ENCODE measurements at places on chromosomes 6 and 20.

DNA sequence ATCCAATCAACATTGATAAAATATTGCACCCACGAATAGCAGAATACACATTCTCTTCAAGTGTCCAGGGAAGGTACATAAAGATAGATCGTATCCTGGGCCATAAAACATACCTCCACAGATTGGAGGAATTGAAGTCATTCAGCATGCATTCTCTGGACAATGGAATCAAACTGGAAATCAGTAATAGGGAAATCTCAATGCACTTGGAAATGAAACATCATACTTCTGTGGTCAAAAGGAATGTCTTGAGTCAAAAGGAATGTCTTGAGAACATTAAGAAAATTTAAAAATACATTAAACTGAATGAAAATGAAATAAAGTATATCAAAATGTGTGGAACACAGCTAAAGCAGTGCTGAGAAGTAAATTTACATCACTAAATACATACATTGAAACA lies 138.8 kb downstream of the TFAP2A start:
- peak; percentile 80 for DNase-seq

DNA sequence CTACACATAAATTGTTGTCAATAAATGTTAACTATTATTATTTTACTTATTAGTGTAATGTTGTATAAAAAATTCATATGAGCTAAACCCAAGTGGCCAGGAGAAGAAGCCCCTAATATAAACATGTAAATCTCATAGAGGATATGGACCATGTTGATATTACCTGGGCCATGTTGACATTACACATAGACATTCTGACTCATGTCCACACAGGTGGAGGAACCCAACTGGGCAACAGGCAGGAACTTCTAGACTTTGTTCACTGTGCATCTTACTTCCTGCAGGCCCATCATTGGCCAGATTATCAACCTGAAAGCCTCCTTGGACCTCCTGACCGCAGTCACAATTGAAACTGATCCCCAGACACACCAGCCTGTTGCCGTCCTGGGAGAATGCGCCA lies 7.2 kb downstream of the BPIFA2 start:
- no peak for DNase-seq

DNA sequence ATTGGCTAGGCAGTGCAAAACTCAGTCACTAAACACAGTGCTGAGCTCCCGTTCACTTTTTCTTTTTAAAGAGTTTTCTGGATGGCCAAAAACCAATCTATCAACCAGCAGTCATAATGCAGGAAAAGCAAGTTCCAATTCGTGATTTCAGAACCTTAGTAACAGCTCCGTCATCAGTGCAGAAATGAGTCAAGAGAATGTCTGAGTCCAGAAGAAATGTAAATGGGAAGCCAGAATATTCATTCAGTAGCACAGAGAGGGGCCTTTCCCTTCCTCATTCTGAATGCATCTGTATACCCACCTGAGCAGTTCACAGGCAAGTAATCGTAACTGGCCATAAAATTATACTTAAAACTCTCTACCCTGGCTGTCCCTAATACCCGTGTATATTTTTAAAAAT lies 20.4 kb downstream of the HUS1B start:
- DNase-seq, result no peak

- no peak for DNase-seq
Measured at GRCh38 chr6:21745543-21746337, 152.2 kb downstream of the SOX4 start.

DNA sequence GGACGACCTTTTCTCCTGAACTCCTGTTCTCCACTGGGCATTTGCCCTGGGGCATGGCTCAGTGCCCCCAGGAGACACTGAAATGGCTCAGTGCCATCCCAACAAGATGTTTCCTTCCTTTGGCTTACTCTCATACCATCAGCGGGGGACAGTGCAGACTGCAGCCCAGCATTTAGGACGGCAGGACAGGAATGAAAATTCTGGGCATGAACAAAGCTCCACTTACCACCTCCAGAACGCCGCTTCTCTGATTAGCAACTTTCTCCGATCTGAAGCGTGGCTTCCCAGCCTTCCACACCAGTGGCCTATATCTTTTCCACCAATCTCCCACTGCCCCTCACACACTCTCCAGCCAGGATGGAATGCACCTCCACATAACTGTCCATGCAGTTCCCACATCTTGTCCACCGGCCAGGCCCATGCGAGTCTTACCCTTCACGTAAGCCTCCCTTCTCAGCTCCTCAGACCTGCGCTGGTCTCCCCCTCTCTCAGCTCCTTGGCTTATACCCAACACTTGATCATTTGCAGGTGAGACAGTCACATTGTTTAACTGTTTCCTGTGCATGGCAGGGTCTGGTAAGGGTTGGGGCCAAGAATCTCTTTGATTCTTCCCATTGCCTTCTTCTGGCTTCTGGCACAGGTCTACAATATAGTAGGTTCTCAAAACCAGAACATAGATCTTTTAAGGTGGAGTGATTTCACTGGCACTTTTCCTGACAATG lies 114.5 kb downstream of the FYN start:
- DNase-seq, result no peak

GRCh38 chr20:24011282-24011681 lies 22.7 kb upstream of the GGTLC1 start:
- DNase-seq, result no peak

GRCh38 chr6:22271081-22271480 lies 25.8 kb downstream of the PRL start:
- no peak for DNase-seq

DNA sequence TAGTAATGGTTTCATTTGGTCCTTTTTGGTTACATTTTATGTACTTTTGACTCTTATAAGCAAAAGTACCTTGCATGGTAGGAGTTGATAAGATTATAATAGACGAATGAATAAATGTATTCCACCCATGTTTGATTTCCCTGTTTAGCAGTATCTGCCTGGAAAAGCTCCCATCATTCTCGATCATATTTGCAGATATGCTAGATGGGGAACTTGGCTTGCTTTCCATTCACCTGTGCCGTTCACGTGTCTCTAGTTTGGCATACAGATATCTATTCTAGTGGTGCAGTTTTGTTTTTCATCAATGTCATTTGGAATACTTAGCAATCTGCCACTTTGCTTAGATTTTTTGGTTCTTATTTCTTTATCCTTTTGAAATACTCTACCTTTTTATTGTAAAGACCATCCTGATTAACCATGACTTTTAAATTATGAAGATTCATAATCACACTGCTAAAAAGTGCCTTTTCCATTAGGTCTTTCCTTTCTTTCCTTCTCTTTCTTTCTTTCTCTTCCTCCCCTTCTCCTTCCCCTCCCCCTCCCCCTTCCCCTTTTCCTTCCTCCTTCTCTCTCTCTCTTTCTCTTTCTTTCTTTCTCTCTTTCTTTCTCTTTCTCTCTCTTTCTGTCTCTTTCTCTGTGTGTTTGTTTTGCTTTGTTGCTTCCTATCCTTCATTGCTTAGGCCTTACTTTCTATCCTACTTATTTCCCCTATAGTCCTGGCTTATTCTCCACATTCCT lies 40.4 kb downstream of the ANKS1A start:
- no peak for DNase-seq

DNA sequence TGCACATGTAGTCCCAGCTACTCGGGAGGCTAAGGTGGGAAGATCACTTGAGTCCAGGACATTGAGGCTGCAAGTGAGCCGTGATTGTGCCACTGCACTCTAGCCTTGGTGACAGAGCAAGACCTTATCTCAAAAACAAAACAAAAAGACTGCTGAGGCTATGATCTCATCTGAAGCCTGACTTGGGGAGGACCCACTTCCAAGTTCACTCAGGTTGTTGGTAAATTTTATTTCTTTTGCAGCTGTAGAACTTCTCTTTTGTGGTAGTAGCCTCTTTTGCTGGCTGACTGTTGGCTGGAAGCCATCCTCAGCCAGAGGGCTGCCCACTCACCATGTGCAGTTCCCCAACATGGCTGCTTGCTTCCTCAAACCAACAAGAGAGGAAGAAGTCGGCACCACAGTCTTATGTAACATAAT lies 36.8 kb upstream of the ME1 start:
- no peak for DNase-seq

DNA sequence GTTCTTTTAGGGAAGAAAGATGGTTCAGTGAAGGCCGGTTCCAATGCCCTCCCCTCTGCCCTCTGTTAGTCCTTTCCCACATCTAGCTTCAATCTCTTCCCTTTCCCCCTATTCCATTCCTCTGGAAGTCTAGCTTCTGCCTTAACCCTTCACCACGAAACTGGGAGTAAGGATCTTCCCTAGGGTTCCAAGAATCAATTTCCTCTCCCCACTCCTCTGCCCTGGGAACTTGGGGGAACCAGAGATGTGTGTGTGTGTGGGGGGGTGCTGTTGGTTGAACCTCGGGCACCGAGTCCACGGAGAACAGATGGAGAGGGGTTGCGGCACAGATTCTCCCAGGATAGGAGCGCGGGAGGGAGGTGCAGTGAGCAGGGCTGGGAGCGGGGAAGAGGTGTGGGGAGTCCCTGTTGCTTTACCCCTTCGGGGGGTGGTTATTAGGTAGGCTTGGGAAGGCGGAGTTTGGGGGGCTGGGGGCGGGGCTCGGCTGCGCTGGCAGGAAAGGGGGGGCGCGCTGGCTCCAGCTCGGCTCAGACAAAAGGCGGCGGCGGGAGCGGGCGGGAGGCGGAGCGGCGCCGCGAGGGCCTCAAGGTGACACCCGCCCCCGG lies at the start of gene TMEM151B:
TSS of gene TMEM151B (plus strand) at position 530 of the 605 bp plus-strand sequence. CDS start 293 bp downstream, outside the sequence.
- no peak for DNase-seq

DNA sequence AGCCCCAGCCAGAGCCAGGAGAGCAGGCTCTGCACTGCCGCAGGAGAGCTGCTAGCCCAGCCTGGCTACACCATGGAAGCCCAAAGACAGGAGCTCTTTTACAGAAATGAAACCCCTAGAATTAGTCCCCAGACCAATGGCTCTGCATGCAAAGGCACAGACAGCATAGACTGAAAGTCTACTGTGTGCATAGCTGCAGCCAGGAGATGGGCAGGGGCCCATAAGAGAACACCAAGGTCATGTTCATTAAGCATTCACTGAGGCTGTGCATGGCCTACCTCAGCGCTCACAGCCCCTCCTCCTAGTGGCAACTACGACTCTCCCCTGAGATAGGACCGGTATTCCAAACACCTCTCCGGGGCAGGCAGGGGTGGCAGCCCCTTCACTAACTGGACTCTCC lies 34.9 kb downstream of the SNX5 start:
- no peak for DNase-seq

- DNase-seq, result no peak
Measured at GRCh38 chr20:36271639-36272546, 34.2 kb upstream of the DLGAP4 start.

DNA sequence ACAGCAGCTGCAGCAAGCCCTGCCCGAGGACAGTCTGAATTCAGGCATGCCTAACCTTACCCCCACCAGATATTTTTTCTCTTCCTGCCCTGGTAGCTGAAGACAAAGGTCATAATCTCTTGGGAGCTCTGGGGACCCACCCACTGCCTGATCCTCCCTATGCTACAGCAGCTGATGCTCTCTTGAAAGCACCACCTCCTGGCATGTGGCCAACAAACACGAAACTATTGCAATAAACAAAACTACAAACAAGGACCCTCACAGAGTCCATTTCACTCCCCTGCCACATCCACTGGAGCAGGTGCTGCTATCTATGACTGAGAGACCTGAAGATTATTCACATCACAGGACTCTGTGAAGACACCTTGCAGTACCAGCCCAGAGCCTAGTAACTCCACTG lies 238.5 kb upstream of the HS3ST5 start:
- DNase-seq, result no peak

GRCh38 chr6:166487148-166487547 lies 99.3 kb downstream of the RAMACL start:
- DNase-seq, result no peak

DNA sequence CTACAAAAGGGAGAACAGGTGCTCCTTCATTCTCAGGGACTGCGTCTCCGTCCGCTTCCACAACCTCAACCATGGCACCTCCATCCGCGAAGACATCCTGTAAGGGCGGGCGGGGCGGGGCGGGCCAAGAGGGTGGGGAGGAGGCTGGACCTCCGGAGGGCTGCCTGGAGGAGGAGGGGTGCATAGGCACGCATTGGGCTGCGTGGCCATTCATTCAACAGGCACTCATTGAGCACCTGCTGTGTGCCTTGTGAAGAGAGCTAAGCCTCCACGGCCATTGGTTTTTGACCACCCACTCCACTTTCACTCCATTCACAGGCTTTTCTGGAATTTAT lies 435 bp downstream of the ZSWIM3 start:
- DNase-seq, result no peak

DNA sequence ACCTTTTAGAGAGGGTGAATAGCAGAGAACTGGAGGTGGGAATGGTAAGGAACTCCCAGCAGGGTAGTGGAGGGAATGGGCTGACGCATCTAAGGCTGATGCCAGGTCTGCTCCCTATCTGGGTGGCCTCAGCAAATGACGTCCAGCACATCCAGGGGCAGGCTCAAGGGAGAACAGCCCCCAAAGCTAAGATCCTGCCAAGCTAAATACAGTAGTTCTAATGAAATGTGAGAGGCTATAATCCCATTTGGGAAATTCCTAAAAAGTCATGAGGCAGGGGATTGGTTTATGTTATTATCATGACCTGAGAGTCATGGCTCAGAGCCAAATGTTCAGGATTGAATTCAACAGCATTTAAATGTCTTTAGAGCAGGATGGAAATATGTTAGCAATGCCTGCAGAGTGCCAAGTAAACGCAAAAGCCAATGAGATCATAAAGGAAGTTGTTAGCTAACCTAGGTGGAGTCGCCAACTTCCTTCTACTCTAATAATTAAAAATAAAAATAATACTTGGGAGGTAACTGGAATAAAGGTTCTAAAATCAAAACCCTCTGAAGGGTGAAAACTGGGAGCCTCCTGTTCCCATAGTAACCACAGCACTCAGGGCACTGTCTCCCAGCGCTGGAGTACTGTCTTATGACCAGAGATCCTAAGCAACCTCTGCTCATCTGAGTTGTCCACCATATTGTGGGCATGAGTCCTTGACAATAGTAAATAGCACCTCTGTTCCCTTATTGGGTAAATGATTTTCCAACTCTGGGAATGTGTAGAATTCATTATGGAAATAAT lies 34.8 kb downstream of the IYD start:
- DNase-seq, result peak; percentile 69

DNA sequence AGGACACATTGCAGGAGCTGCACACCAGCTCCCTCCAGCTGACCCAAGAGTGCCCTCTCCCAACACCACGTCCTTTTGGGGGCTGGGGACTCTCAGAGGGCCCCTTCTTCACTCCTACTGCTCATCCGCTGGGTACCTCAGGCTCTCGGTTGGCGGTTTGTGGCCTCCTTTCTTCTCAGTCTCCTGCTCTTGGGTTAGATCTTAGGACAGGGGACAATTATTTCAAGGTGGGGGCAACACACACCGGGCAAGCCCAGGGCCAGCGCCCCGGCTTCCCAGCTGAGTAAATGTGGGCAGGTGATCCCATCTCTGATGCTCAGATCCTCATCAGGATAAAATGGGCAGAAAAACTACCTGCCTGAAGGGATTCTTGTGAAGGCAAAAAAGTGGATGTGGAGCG lies 1.1 kb downstream of the TCF15 start:
- no peak for DNase-seq

GRCh38 chr6:29945281-29945820 lies 3.0 kb downstream of the HLA-A start:
- DNase-seq, result no peak
